ENCODE measurements at places on chromosomes 1 and 21.

GRCh38 chr1:194292966-194293365, 1106.6 kb upstream of the B3GALT2 start:
- DNase-seq, result no peak

GRCh38 chr1:244074559-244075171, 23.6 kb downstream of the ZBTB18 start:
- no peak for DNase-seq

DNA sequence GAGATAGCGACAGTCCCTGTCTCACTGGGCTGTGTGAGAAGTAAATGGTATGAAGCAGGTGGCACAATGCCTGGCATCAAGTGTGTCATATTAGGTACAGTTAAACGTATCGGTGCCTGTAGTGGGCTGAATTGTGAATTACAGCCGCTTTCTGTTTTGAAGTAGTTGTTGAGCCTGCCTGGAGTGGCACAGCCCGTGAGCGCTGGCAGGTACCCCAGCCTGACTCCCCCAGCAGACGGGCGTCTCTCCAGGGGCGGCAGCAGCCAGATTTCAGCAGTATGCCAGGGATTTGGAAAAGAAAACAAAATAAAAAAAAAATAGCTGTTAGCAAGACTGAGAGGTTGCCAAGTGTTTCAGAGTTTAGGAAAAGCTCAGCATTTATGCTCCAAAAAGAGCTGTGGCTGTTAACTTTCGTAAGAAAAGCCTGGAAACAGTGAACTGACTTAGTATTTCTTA, 26.6 kb upstream of the GPR153 start:
- no peak for DNase-seq

- DNase-seq, result no peak
Observed at GRCh38 chr1:163821679-163822078, 499.9 kb downstream of the NUF2 start.

GRCh38 chr1:161226320-161226711, 456 bp downstream of the TOMM40L start:
- no peak for DNase-seq

DNA sequence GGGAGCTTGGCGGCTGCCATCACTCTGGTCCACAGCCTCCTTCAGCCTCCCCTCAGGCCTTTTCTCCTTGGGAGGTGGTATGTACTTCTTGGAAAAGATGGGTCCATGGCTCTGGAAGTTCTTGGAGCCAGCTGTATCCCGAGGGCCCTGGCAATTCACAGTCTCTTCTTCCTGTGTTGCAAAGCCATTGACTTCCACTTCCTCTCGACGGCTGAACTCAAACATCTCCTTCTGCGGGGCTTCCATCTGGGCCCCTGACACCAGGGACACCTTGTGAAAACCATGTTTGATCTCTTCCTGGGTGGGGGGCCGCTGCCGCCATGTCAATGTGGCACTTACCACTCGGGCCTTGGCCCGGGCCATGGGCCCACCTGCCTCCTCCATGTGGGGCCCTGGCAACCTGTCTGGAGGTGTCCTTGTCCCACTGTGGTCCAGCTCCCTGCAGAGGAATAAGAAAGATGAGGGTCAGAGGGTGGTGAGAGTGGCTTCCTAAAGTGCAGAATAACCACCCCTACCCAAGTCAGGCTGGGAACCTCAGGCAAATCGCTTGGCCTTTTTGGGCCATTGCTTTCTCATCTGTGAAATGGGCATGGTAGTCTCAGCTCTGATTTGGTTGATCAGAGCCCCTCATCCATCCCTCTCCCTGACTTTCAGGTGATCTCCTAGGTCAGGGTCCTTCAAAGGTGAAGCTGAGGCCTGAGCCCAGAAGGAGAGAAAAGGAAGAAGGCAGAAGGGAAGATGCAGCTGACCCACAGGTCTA, 7.5 kb downstream of the CRYBG2 start:
- no peak for DNase-seq

GRCh38 chr1:169879034-169879840, 14.5 kb downstream of the SCYL3 start:
- DNase-seq, result no peak

DNA sequence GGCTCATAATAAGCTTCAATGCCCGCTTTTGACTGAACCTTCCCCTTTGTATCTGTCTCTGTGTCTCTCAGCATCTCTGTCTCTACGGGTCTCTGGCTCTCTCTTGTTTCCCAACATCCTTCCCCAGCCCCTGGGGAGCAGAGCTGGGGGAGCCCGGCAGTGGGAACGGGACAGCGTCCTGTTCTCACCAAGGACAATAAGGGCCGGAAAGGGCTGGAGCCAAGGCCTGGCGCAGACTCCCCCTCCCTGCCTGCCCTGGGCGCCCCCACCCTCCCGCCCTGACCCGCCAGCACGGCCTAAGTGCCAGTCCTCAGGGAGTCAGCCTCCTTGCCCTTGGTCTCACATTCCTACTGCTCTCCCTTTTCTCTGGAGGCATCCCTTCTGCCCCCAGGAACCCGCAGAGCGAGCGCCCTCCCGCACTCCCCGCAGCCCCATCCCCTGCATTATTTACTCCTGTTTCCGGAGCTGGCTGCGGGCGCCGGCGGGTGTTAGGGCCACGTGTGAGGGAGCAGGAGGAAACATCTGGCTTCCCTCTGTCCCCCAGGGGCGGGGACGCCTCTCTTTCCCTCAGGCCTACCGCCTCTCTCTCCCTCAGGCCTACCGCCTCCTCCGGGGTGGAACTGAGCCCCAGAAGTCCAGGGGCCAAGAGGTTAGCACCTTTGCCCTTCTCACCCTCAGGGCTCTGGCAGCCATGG, 6.5 kb downstream of the KRTCAP2 start:
- DNase-seq, result no peak

- no peak for DNase-seq
Observed at GRCh38 chr1:65471213-65471833, 50.9 kb downstream of the LEPR start.

GRCh38 chr1:216450227-216450626, 27.0 kb upstream of the USH2A start:
- no peak for DNase-seq

DNA sequence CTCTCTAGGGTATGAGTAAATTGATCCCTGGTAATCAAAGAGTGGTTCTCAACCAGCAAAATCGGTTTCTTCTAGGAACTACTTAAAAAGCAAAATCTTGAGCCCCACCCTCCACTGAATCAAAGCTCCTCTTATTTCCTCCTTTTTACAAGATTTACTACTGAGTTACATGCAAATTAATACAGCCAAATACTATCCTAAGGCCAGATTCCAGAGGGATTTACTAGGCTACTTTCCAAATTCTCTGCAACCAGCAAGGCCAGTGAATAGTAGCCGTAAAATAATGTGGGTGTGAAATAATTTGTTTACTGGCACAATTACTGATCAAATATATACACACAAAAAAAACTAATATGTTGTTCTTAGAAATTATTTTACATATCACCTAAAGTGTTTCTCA, 1583.8 kb downstream of the NCAM2 start:
- DNase-seq, result no peak

DNA sequence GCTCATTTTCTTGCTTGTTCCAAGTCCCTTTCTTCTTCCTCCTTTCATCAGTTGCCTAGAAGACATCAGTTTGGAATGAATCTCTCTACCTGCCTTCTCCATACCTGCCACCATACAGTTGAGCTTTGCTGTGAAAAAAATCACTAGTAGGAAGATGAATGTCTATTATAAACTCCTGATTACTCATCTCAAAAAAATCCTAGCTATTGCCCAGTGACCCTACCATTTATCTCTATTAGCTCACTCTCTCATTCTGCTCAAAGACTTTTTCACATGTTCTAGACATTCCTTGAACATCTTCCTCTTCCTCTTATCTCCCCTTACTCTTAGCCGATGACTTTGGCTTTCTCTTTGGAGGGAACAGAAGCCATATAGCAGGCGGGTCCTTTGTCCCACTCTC, 49.7 kb upstream of the HMGB4 start:
- DNase-seq, result no peak

- DNase-seq, result no peak
Observed at GRCh38 chr1:22428672-22429071, 23.0 kb upstream of the ZBTB40 start.

GRCh38 chr1:109621379-109622136, 1.9 kb downstream of the AMPD2 start:
- no peak for DNase-seq

GRCh38 chr1:71785000-71785399, 497.3 kb downstream of the NEGR1 start:
- no peak for DNase-seq

GRCh38 chr1:238955934-238956333, 430.4 kb upstream of the CHRM3 start:
- DNase-seq, result no peak

GRCh38 chr1:184060316-184060715, 8.8 kb downstream of the TSEN15 start:
- no peak for DNase-seq

- DNase-seq, result no peak
Observed at GRCh38 chr1:229448845-229449244, 15.0 kb upstream of the ACTA1 start.

GRCh38 chr1:41023279-41023990, 1.9 kb upstream of the SLFNL1 start:
- no peak for DNase-seq

DNA sequence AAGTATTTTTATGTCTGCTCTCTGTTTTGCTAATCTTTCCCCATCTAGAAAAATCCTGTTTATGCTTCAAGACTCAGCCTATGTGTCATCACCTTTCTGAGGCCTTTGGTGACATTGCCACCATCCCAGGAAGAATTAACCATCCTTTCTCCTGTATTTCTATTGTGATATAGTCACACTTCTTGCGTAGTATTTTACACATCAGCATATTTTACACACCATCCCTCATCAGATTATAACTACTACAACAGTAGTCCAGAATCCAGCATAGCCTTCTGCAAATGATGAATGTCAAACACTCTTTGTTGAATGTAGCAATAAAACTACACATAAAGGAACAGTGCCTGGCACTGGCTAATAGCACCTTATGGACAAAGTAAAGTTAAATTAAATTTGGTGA, 275.3 kb upstream of the C1orf87 start:
- no peak for DNase-seq

- no peak for DNase-seq
Observed at GRCh38 chr1:203655671-203656070, 29.0 kb downstream of the ATP2B4 start.

- no peak for DNase-seq
Observed at GRCh38 chr1:21307663-21308305, 17.5 kb upstream of the ECE1 start.

- DNase-seq, result no peak
Observed at GRCh38 chr1:89064632-89065031, 376 bp downstream of the GBP1 start.

DNA sequence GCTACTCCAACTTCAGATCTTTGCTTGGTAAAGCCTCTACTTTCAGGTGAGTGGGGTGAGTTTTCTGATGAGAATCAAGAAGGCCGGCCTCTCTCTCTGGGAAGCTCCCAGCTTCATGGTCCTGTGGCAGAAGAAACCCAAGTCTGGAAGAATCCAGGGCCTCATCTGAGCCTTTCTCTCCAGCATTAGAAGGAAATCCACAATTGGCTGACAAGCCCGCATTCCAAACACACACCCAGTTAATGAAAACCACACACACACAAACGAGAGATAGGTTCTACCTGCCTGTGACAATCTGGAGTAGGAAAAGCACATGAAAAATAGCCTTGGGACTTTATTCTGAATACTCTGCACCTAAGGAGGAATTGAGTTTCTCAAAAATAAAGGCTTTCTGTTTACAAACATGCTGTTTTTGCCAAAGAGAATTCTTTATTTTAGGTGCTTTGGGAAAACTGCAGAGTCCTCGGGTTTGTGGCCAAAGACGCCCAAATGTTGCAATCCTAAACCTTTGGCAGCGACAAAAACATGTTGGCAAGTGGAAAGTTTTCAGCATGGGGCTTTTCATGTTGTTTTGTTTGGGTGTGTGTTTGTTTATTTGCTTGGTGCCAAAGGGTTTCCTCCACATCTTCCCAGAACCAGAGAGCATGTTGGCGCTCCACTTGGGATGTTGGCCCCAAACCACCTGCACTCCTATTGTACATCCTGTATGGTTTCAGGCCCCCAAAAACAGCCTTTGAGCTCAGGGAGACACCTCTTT, 216.2 kb downstream of the SETD4 start:
- no peak for DNase-seq

GRCh38 chr1:9281071-9281827, 11.4 kb upstream of the SPSB1 start:
- no peak for DNase-seq

GRCh38 chr1:174775621-174776020, 224.1 kb upstream of the CACYBP start:
- DNase-seq, result no peak

DNA sequence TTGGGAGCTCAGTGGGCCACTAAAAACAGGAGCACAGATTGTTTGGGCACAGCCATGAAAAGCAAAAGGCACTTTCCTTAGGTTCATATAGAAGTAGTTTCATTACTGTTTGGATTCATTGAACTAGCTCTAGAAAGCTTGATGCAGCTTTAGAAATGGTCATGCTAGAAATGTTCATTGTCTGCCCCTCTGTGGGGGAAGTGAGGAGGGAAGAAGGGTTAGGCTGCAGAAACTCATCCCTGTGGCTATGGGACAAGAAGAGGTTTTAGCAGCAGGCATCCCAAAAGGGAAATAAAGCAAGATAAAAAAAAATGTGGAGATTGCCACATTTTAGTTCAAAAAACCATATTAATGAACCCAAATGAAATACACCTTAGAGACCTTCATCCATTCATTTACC, 359.6 kb upstream of the PTBP2 start:
- DNase-seq, result no peak

DNA sequence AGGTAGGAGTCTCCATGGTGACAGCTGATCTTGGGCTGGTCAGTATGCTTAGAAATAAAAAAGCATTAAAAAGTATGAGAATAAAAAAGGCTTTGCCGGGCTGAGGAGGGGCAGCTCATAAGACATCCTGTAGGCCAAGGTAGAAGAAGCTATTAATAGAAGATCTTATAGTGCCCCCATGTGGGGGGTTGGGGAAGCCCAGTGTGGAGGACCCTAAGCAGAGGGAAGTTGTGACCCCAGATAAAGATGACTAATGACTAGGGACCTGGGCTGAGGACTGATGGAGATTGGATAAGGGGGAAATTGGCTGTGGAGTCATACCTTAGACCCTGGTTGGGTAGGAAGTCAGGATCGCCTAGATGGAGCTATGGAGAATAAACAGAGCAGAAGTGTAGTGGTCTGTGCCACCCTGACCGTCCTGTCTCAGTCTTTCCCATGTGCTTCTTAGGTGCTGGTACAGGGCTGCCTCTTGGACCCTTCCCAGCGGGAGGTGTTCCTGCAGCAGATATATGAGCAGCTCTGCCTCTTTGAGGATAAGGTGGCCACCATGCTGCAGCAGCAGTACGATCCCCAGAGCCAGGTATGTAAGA, 25.0 kb downstream of the SZT2 start:
- DNase-seq, result no peak

DNA sequence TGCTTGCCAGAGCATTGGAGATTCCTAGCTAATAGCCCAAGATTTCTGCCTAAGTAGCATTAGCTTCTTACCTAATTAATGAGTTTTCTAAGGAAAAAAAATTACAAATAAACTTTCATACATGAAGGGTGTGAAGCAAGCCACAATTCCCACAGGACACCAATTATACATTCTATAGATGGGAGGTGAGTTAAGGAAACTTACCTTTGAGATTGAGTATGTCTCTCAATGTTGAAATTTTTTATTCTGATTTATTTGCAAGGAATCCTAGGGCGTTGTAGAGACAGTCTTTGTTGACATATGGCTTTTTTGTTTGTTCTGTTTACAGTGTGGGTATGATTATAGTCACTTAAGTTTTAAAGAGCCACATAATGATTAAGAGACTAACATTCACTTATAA, 313.0 kb downstream of the RYR2 start:
- DNase-seq, result no peak

GRCh38 chr1:94433866-94434265, 15.7 kb downstream of the ABCD3 start:
- no peak for DNase-seq

- DNase-seq, result no peak
Observed at GRCh38 chr1:200128944-200129879, 101.7 kb downstream of the NR5A2 start.

- no peak for DNase-seq
Observed at GRCh38 chr21:20026543-20026942, 971.7 kb upstream of the NCAM2 start.

All from D721Med (cell line).